Gastrocnemius medialis (tissue), 4 donors: ENCODE measurements at places on chromosomes 2 and 18. TPM values are rescaled to one million over a fixed set of nuclear protein-coding genes. Genes with fewer than 3 reads are reported as not detected.
A peak's percentile ranks its signal among the peaks of the same experiment; 100 is the strongest.

The ALK gene
- total RNA-seq, result not detected

GRCh38 chr2:234032279-234032856 lies 18.1 kb upstream of the SPP2 start:
- no peak overlapping the region for H3K4me3 ChIP-seq
- H3K27me3 ChIP-seq, result no peaks in the 10 kb centered on the region
- no peak overlapping the region for H3K27ac ChIP-seq
- H3K4me1 ChIP-seq, result no peaks in the 10 kb centered on the region

DNA sequence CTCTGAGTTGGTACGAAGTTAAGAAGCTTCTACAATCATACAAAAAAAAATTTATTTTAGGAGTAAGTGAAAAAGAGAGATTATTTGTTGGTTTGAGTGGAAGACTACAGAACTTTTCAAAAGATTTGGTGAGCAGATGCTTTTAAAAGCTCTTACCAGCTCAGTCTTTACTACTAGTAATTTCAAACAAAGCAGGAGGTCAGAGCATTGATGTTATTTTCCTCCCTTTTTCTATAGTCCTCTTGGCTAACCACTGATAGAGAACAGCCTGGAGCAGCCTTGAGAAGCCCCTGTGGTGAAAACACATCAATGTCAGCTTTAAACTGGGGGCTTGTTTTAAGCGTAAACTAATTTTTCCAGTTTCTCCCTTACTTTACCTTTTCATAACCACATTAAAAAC lies 559.3 kb upstream of the CDH2 start:
- H3K36me3 ChIP-seq, result no peaks in the 10 kb centered on the region
- DNase-seq, result no peak
- no peaks in the 10 kb centered on the region for H3K4me1 ChIP-seq
- H3K4me3 ChIP-seq, result no peak overlapping the region
- H3K27ac ChIP-seq, result no peak overlapping the region

DNA sequence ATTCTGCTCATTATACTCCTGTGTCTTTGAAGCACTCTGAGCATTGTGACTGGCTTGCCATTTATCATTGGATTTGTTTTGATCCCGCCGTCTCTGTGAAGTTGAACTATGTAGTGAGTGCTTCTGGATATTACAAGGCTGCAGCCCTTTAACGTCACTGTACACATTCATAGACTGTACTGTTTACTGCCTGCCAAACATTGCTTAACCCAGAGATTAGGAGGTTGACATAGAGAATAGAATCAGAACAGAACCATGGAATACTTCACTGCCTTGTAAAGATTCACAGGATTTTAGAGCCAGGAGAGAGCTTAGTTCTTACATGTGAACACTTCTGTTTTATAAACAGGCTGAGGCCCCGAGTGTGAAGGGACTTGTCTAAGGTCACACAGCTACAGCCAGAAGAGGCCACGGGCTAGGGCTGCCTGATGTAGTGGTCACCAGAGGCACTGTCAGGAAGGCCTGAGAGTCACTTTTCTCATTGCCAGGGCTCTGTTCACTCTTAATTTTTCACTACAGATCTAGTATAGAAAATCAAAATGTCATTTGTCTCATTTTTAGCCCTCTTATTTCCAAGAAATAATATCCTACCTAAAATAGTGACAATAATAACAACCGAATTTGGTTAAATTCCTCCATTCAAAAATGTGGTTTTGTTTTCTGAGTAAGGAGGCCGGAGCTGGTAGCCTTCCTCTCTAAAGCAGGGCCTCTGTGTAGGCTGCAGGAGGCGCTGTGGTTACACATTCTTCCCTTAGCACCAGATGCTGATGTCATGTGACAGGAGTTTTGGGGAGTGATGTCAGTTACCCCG lies 87.9 kb downstream of the UGGT1 start:
- peaks cover 7% of the 10 kb centered on the region for H3K4me1 ChIP-seq
- H3K27ac ChIP-seq, result no peak overlapping the region
- H3K4me3 ChIP-seq, result no peak overlapping the region
- DNase-seq, result peak; percentile 26
- no peaks in the 10 kb centered on the region for H3K27me3 ChIP-seq
- H3K36me3 ChIP-seq, result peaks cover 84% of the 10 kb centered on the region
